AG08396 (cell line): ENCODE measurements at places on chromosomes 3 and 15.
A peak's percentile ranks its signal among the peaks of the same experiment; 100 is the strongest.

GRCh38 chr15:97521381-97522285 is 438.9 kb upstream of the ARRDC4 start:
- DNase-seq = no peak

- no peak for DNase-seq
Measured at GRCh38 chr15:49122541-49123062, 32.8 kb downstream of the COPS2 start.

DNA sequence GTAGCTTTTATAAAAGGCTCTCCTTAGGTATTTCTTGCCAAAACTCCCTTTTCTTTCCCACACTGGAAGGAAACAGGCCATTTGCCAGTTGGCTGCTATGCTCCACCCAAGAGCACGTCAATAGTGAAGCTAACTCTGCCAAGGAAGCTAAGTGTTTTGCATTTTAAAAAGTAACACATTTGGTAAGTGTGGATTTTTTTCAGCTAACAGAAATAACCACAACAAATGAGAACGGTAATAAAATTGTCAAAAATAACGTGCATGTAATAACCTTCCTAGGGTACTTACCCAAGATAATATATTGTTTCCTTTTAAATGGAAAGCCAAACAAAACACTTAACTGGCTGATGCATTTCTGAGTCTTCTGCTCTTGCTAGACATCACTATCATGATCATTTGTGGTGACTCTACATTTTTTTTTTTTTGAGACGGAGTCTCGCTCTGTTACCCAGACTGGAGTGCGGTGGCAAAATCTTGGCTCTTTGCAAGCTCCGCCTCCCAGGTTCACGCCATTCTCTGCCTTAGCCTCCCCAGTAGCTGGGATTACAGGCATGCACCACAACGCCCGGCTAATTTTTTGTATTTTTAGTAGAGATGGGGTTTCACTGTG is 4.6 kb downstream of the DPP8 start:
- DNase-seq = no peak

DNA sequence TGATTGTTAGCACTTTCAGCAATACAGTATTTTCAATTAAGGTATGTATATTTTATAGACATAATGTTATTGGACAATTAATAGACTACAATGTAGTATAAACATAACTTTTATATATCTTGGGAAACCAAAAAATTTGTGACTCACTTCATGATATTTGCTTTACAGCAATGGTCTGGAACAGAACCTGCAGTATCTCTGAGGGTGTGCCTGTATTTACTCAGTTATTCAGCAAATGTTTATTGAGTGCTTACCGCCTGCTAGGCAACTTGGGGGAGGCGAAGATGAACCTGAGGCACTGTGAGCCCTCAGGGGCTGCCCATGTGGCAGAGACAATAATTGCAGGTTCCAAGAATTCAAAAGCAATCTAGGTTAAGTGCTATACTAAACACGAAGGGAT is 144.8 kb downstream of the GABRB3 start:
- no peak for DNase-seq

DNA sequence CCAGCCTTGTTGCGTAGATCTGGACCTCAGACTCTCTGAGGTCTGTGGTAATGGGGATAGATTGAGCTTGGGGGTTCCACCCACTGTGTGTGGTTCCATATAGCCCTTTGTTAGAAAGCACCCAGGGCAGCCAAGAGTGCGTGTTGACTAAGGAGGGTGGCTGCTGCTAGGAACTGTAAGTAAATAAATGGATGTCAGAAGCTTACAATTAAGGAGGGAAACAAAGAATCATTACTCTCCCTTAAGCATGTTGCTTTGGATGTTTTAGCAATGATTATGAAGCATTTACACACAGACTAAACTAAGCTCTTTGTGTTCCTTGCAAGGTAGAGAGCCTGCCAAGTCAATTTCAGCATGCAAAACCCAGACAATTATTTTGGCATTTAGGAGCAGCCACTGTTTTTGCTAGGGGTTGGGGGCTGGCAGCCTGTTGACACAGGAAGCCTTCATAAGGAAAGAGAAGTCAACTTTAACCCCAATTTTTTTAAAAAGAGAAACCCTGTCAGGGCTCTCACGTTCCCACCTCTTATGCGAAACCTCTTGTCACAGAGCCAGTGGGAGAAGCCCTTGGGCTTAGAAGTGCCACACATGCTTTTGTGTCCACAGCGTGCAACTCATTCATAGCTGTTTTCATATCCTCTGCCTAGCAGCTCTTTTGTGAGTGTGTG is 127.8 kb downstream of the CMSS1 start:
- no peak for DNase-seq

DNA sequence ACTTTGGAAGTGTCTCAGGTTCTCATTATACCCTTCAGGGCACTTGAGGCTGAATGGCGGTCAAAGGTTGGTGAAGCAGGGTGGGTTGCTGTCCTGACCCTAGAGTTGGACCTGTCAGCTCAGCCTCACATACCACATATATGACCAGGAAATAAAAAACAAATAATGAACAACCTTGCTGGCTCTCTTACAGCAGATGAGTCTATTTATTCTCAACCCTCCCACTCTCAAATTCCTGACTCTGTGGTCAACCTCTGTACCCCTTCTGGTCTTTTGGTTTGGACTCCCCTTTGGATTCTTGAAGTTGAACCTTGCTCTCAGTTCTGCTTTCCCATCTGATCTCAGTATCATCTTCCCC is 16.9 kb downstream of the PPP2R3A start:
- DNase-seq = no peak

GRCh38 chr15:27495963-27496459 is 525.0 kb downstream of the GABRG3 start:
- no peak for DNase-seq

- DNase-seq = no peak
Measured at GRCh38 chr15:89649716-89650115, 5.6 kb downstream of the KIF7 start.

- no peak for DNase-seq
Measured at GRCh38 chr3:133248389-133248788, 151.5 kb upstream of the BFSP2 start.

GRCh38 chr3:50665081-50665840 is 9.5 kb upstream of the DOCK3 start:
- DNase-seq = no peak

GRCh38 chr15:49063402-49064280 is 17.4 kb upstream of the SECISBP2L start:
- DNase-seq = no peak

- peak; percentile 33 for DNase-seq
Measured at GRCh38 chr3:171876680-171877147, 33.6 kb downstream of the TMEM212 start.

- DNase-seq = peak; percentile 10
Measured at GRCh38 chr3:100875239-100875638, 118.0 kb downstream of the ABI3BP start.

DNA sequence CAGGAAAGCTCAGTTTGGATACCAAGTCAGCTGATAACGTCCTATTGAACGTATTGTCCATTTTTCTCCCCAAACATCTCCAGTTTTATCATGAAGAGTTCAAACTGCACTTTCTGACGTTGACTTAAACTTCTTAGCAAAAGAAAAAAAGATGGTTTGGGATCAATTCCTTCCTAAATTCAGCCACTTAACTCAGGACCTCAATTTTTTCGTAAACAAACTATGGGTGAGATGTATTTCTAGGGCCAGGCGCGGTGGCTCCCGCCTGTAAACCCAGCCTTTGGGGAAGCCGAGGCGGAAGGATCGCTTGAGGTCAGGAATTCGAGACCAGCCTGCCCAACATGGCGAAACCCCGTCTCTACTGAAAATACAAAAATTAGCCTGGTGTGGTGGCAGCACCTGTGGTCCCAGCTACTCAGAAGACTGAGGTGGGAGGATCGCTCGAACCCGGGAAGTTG is 464 bp upstream of the MRPS25 start:
- DNase-seq = no peak

- DNase-seq = no peak
Measured at GRCh38 chr15:100348578-100348977, 6.8 kb upstream of the ADAMTS17 start.

- peak; percentile 76 for DNase-seq
Measured at GRCh38 chr3:129605922-129606635, 397 bp downstream of the PLXND1 start.

DNA sequence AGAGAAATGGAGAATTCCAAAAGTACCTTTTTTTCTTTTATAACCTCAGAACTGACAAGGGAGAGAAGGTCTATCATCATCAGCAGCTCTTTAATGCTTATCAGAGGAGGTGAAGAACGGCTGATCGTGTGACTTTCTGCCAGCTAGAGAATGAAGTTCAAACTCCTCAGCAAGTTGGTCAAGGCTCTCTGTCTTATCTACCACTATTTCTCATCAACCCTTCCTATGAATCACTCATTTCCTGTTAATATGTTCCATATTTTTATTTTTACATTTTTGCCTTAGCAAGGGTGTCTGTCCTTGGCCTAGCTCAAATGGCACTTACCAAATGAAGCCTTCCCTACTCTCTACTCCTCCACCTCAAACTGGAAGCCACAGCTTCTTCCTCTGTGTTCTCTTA is 73.1 kb upstream of the TSPAN3 start:
- no peak for DNase-seq

DNA sequence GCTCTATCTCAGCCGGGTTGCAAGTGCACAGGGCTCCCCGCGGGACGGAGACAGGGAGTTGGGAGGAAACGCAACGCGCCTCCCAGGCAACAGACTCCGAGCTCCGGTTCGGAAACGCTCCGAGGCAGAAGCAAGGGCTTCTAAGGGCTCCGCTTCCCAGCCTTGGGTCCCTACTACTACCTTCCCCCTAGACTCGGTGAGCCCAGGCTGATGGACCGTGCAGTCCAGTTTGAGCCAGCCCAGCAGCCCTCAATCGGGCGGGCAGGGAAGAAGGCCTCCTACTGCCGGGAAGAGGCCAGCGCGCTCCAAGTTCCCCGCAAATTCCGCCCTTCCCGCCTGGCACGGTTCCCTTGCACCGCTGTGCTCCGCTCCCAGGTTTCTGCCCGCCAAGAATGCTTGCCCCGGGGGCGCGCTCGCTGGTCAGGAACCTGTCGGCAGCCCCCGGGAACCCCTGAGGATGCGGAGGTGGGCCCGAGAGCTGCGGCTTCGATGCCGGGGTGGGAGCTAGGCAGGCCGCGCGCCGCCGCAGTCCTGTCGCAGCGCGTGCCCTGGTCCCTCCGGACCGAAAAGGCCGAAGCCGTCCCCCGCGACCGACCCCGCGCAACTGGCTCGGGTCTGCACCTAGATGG is 728 bp downstream of the TRANK1 start:
- DNase-seq = peak; percentile 86

DNA sequence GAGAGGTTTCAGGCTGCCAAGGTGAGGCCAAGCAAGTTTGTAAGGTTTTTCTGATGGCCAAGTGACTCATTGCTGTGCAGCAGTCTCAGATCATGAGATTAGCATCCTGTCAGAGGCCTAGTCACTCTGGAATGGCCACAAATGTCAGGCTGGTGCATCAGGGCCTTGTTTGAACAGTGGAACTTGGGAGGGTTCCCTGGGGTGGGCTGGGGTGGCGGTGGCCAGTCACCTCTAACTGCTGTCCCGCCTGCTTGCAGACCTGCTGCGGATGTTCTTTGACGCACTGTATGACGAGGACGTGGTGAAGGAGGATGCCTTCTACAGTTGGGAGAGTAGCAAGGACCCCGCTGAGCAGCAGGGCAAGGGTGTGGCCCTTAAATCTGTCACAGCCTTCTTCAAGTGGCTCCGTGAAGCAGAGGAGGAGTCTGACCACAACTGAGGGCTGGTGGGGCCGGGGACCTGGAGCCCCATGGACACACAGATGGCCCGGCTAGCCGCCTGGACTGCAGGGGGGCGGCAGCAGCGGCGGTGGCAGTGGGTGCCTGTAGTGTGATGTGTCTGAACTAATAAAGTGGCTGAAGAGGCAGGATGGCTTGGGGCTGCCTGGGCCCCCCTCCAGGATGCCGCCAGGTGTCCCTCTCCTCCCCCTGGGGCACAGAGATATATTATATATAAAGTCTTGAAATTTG is 2.8 kb upstream of the FAM131A start:
- peak; percentile 68 for DNase-seq

GRCh38 chr15:90718232-90718631 is 1.1 kb downstream of the BLM start:
- no peak for DNase-seq

DNA sequence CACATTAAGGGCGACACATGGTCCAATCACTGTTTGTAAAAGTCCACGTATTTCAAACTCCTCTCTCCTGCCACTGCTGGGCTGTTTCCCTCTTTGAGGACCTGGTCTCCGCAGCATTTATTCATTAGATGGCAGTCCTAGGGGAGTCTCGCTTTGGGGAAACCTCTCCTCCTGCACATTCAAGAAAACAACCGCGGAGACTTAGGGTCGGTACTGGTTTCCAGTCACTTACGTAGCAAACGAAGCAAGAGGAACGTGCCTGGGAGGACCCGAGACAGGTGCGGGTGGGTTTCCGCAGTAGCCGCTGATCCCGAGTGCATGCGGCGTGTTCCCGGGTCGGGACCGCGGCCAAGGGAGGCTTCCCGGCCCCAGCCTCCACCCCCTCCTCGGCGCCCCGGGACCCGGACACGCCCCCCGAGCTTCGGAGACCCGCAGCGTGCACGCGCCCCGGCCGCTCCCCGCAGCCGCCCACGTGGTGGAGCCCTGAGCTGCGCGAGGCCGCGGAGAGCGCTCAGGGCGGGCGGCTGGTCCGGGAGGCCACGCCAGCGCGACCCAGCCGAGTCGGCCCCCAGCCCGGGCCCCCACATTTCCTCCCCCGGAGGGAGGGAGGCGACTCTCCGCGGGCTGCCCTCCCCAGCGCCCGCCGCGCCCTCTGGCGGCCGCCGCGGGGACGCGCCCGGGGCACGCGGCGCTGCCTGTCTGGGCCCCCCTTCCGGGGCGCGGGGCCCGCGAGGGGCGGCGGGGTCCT is 1.1 kb upstream of the IGF1R start:
- peak; percentile 82 for DNase-seq

GRCh38 chr3:154144825-154145465 is 23.8 kb downstream of the ARHGEF26 start:
- DNase-seq = no peak

DNA sequence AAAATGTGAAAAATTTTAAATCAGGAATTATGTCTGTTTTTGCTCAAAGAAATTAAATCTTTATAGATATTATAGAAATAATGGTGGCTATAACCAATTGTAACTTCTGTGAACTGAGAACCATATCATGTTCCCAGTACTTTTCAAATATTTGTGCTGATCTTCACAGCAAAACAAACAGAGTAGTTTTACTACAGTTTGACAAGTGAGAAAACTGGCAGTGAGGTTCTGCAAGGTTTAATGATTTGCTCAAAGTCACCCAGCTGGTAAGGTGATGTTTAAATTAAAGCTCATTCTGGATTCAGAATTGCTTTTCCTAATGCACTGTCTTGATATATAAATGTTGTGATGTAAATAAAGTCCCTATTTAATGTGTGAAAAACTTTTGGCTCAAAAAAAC is 22.0 kb upstream of the SPTSSB start:
- DNase-seq = no peak

DNA sequence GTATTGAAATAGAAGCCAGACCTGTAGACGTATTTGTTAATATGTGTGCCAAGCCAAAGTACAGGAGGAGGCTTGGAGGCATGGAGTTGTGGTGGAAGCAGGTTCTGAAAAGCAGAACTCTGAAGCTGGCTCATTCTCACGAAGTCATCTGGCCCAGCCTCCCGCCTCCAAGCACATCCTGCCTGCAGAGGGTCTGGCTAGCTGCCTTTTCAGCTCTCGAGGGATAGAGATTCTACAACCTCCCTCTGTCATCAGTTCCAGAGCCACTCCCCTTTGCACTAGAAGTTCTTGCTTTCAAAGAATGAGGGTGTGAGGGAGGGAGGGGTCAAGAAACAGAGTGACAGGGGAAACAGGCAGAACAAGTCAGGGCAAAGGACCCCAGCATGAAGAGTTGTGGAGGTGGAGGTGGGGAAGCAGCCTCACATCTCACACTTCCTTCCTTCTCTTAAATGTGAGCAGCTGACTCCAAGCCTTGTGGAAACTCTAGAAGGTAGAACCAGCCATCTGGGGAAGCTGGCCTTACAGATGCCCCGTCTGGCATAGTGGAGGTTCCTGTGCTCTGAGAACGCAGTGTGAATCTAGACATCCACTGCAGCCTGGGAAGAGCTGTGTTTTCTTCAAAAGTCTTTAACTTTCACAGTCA is 95.3 kb downstream of the SLC49A4 start:
- peak; percentile 48 for DNase-seq
